ENCODE measurements at places on chromosomes 11 and 22.

- no peak for DNase-seq
Measured at GRCh38 chr11:109945626-109946321, 147.4 kb upstream of the ZC3H12C start.

GRCh38 chr11:65493367-65494176 lies 5.3 kb upstream of the MALAT1 start:
- DNase-seq, result no peak

- no peak for DNase-seq
Measured at GRCh38 chr22:37269936-37270678, 12.2 kb upstream of the CYTH4 start.

DNA sequence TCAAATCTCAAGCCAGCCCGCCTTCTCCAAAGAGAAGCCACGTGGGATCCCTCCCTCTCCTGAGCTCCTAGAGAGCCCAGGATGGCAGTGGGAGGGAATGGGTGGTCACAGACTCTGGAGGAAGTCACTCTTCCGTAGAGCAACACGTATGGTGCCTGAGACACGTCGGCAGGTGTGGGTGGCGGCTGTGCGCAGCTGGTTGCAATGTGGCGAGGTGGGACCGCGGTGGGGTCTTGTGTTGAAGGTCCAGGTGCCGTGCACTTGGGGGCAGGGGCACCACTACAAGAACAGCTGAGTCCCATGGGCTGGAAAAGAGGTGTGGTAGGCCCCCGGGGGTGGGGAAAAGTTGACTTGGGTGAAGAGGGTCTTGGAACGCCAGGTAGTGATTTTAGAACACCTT lies 13.4 kb upstream of the CCND1 start:
- DNase-seq, result no peak

DNA sequence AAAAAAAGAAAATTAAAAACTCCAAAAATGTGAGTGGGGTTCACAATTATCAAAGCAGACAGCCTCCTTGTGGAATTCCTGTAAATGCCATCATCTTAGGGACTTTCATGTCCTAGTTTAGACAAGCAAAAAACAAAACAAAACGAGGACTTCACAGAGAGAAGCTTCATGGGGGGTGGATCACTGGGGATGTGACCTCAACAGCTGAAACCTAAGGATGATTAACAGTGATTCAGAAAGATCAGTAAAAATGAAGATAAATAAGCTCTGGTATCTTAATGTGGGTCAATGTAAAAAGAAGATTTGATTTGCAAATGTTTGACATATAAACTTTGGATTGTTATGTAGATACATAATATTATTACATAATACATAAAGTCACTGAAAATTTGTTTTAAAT lies 8.1 kb upstream of the OR10W1 start:
- no peak for DNase-seq

DNA sequence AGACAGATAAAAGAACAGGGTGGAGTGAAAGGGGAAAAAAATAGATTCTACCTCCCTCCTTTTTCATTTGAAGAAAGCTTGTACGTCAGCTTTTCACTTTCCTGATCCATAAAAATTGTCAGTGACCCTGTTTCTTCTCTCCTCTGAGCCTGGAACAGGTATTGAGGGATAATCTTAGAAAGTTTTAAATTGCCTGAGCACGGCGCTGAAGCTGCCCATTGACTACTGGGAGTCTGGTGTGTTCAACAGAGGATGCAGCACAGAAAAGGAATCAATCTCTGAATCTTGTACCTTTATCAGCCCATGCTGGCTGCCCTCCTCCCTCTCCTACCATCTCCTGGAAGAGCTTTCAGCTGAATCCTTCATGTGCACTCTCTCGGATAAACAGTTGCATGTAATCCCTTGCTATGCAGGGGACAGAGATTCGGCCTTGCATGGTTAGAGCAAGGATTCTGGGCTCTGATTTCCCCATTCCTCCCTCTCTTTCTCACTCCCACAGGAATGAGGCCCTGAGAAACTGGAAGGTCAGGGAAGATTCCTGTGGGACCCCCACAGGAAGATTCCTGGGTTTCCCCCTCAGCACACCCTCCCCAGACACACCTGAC lies 162.4 kb upstream of the SYN3 start:
- no peak for DNase-seq

- DNase-seq, result no peak
Measured at GRCh38 chr11:104572279-104572678, 326.0 kb downstream of the CASP12 start.

DNA sequence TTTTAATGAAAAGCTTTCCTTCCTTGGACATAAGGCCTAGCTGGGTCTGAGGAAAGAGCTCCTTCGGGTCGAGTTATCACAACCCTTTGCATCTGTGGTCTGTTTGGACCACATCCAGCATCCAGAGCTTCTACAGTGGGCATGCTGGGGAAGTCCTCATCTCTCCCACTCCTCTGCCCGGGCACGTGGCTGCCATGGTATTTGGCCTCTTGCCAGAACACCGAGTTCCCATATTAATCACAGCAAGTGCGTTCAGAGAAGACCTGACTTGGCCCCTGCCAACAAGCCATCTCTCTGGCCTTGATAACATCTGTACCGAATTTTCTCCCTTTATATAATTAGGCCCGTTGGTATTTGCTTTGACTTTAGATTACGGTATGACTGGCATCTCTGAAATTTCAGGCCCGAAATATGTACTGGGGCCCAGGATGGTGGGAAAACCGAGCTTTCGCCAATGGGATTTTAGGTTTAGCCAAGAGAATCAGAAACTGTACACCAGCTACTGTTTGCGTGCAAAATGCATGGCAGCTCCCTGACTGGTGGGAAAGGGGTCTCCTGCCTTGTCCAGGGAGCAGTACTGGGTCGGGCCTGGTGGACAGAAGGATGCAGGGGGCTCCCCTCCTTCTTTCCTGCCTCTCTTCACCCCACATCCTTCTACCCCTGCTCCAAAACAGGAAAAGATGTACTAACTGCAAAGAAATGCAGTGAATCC lies 90.0 kb downstream of the MICAL2 start:
- DNase-seq, result no peak

DNA sequence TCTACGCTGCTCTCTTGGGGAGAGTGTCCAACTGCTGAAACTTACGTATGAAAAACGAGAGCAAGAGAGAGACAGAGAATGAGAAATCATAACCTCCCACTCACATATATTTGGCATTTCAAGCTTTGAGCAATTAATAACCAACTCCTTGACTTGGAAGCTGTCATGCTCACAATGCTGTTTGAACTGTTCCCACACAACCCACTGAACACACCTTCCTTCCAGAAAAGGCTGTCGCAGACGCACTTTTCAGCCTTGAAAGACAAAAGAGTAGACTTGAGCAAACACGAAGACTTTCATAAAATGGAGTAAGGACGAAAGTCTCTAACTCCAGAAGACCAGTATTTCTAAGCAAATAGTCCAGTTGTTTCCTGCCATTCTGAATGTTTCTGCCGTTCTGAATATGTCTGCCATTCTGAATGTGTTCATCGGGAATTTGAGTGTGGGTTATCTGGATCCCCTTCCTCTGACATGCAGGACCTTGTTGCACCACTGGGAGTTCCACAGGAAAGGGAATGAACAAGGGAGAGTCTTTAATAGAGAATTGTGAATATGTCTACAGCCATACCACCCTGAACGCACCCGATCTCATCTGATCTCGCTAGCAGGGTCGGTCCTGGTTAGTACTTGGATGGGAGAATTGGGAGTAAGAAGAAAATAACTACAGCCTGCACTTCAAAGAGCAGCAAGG lies 86.2 kb upstream of the BARX2 start:
- DNase-seq, result no peak

GRCh38 chr11:70717936-70718595 lies 319.7 kb downstream of the CTTN start:
- DNase-seq, result no peak

GRCh38 chr11:44014968-44015623 lies 32.7 kb upstream of the ACCSL start:
- no peak for DNase-seq

DNA sequence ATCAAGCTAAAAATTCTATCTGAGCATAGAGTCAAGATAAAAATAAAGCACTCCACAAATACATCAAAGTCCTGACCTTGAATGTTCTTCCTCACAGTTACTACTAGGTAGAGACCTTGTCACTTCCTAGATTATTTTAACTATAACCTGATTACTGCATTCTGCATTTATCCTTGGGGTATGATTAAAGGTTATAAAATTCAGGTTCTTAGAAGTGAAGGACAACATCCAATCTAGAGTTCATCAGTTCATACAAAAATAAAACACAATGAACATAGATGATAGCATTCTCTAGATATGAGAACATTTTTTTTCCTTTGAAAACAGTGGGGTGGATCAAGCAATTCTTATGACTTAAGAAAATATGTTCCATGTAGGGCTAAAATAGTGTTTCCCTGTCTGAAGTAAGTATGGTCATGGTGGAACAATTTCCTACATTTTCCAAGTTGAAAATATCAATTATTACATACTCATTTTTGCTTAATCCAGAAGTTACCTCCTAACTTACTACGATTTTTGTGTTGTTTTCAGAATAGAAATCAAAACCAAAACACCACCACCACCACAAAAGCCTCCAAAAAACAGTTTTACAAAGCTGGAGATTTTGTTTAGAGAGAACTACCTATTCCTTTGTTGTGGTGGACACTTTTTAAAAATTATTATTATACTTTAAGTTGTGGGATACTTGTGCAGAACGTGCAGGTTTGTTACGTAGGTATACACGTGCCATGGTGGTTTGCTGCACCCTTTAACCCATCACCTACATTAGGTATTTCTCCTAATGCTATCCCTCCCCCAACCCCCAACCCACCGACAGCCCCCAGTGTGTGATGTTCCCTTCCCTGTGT lies 112.0 kb upstream of the DDI1 start:
- DNase-seq, result no peak

GRCh38 chr22:46469711-46470110 lies 67.7 kb downstream of the CELSR1 start:
- no peak for DNase-seq

DNA sequence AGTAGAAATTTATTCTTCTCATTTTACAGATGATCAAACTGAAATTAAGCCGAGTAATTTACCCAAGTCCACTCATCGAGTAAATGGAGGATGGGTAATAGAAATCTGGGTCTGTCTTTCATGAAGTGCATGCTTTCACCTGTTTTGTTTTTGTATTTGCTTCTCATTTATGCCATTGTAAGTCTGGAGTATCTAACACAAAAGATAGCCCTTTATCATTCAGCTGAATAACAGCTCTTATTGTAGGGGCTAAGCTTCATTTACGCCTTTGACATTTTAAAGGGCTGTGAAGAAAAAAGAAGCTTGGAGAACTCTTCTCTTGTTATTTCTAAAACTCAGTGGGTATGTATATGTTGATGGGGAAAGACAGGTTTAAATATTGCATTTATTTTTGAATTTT lies 1196.2 kb upstream of the TENM4 start:
- DNase-seq, result no peak

- DNase-seq, result no peak
Measured at GRCh38 chr11:132253469-132254264, 883.3 kb downstream of the NTM start.

- DNase-seq, result no peak
Measured at GRCh38 chr11:60860943-60861342, 5.2 kb upstream of the PTGDR2 start.

DNA sequence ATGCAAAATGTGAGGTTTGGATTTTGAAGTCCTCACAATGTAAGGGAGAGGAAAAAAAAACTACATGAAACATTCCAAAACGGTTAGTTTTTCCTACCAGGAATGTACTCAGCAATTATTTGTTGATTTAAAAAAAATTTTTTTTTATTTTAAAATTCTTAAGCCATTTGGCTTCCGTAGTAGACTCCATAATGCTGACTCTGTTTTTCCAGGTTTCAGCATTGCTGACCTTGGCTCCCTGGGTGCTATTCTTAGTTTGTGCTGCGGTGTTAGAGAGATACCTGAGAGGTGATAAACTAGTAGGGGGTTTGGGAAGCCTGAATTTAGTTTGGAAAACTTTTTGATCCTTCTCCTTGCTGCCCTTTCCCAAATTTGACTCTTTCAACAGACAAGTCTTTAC lies 10.6 kb downstream of the STT3A start:
- DNase-seq, result no peak

- no peak for DNase-seq
Measured at GRCh38 chr11:128648711-128649110, 45.2 kb upstream of the FLI1 start.

- DNase-seq, result no peak
Measured at GRCh38 chr11:68709062-68709461, 24.7 kb downstream of the GAL start.

GRCh38 chr22:32765132-32765618 lies 36.3 kb upstream of the TIMP3 start:
- no peak for DNase-seq

DNA sequence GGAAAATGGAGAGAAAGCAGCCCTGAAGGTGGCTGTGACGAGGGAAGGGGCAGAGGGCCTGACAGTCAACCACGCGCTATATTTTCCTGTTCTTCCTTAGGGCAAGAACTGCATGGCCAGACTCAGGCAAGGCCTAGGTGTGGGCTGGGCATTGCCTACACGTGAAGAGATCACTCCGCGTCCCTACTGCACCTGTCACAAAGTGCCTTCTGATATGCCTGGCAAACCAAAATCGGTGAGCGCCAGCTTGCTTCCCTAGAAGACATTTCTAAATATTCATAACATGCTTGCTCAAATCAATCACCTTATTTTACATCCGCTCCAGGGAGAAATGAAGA lies 6.3 kb downstream of the TMEM121B start:
- no peak for DNase-seq

GRCh38 chr11:102497061-102497460 lies 33.5 kb downstream of the MMP7 start:
- no peak for DNase-seq

DNA sequence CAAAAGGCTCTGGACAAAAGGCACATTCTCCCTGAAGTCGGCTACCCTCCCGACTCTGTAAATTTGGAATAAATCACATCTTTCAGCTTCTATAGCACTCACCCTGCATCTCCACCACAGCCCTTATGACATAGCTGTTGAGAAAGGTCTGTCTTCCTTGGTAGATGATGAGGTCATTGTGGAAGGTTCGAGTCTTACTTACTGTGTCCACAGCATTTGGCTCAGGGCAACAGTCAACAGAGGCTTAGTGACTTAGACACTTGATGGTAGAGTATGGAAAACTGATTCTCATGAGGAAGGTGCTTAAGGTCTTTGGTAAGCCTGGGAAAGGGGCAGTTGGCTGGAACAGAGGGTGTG lies 45.6 kb downstream of the PTPRJ start:
- no peak for DNase-seq

DNA sequence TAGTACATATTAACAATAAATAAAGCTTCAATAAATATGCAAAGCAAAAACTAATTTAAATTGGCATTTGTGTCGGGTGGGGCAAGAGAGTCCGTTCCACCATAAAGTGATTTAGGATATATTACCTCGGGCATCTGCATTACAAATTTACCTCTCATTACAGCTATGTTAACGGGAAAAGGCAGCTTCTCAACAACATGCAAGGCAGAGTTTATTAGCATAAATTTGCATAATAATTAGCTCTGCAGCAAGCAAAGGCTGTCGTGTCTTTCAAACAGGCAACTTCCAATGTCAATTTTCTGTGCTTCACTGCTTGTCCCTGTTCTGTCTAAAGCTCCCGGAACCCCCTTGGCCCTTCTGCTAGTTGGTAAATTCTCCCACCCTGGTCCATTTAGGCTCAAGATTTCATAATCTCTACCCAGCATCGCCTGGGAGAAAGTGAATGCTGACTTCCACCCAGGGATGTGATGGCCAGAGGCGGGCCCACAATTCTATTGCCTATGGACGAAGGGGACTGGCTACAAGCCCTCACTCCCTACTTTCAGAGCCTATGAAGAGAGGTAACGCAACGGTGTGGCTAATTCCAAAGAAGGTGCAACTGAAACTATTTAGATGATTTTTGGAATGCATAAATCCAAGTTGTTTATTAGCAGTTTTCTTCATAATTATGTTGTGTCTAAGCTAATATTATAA lies 462.1 kb downstream of the OPCML start:
- DNase-seq, result no peak

- no peak for DNase-seq
Measured at GRCh38 chr11:119497717-119498116, 74.7 kb upstream of the THY1 start.
